Aorta (tissue), 5 donors: ENCODE measurements at places on chromosomes 16 and 17. TPM values are rescaled to one million over a fixed set of nuclear protein-coding genes. Genes with fewer than 3 reads are reported as not detected.

Gene C17orf58
- 15.8 TPM for total RNA-seq

Gene SERPINF2
- 14.9 TPM for total RNA-seq

Gene SLC22A31
- not detected for total RNA-seq

- DNase-seq: no peak
- no peaks in the 10 kb centered on the region for H3K36me3 ChIP-seq
- H3K27ac ChIP-seq: no peak overlapping the region
These were observed 45.9 kb downstream of the RAI1 start for GRCh38 chr17:17727111-17727659.

GRCh38 chr16:22673421-22673831 is 140.5 kb upstream of the HS3ST2 start:
- H3K27me3 ChIP-seq: no peaks in the 10 kb centered on the region
- H3K4me3 ChIP-seq: no peak overlapping the region
- DNase-seq: no peak
- no peaks in the 10 kb centered on the region for H3K36me3 ChIP-seq
- H3K27ac ChIP-seq: no peak overlapping the region

DNA sequence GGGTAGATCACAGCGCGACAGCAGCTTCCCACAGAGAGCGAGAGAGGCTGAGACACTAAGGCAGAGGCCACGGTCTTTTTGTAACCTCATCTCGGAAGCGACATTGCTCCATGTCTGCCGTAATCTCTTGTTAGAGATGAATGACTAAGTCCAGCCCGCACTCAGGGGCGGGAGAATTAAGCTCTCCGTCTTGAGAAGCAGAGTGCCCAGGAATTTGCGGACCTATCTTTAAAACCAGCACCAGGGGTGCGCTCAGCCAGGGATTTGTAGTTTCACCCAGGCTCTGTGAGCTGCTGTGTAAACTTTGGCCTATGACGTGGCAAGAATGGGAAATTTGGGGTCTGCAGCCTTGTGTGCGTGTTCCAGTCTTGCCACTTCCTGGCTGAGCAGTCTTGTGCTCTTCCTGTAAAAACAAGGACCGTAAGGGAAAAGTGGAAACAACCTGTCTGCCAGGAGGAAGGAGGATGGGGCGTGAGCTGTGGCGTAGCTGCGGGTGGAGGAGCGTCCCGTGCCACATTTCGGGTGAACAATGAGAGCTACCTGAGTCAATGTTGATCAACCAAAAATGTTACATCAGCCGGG is 16.0 kb upstream of the JPH3 start:
- peak; percentile 53 for DNase-seq
- no peak overlapping the region for H3K27ac ChIP-seq
- H3K36me3 ChIP-seq: no peaks in the 10 kb centered on the region
- no peaks in the 10 kb centered on the region for H3K27me3 ChIP-seq
- H3K4me3 ChIP-seq: no peak overlapping the region
- H3K4me1 ChIP-seq: no peaks in the 10 kb centered on the region

DNA sequence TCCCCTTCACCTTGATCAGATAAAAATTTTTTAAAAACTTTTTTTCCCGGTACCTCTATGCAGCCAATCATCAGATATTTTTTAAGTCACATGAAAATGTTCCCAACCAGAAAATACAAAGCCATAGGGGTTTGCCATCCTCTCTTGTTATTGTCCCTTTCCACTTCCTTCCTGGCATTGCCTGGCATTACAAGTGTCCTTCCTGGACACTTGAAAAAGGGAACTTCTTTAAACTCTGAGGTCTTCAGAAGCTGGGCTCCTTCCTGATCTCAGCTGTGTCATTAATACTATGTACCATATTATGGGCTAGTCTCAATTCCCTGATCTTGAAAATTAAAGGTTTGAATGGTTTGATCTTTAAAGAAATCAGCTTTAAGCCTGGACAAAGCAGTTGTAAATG is 64.9 kb downstream of the TEX14 start:
- no peaks in the 10 kb centered on the region for H3K4me1 ChIP-seq
- H3K27me3 ChIP-seq: peaks cover 2% of the 10 kb centered on the region
- no peak for DNase-seq
- no peak overlapping the region for H3K4me3 ChIP-seq
- no peaks in the 10 kb centered on the region for H3K36me3 ChIP-seq

- DNase-seq: peak; percentile 83
- no peaks in the 10 kb centered on the region for H3K27me3 ChIP-seq
- H3K4me1 ChIP-seq: no peaks in the 10 kb centered on the region
- no peaks in the 10 kb centered on the region for H3K36me3 ChIP-seq
These were observed 84.9 kb downstream of the HS3ST2 start for GRCh38 chr16:22898874-22899348.
